ENCODE measurements at places on chromosomes 7 and 10.

GRCh38 chr7:31562002-31562401 lies 48.1 kb downstream of the ITPRID1 start:
- no peak for DNase-seq

DNA sequence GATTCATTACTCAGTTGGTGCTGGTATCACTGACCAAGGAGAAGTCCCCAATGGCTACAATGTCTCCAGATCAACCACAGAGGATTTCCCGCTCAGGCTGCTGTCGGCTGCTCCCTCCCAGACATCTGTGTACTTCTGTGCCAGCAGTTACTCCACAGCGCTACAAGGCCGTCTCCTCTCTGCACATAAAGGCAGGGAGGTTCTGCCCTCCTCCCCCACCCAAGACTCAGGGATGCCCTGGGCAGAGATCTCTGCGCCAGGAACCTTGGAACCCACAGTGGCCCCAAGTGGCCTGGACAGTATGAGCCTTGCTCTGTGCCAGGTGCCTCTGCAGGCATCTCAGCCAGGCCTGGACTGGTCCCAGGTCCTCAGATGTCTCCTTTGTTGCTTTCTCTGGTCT lies 193.4 kb upstream of the PRSS58 start:
- no peak for DNase-seq

GRCh38 chr10:26438534-26439341 lies 597 bp downstream of the APBB1IP start:
- no peak for DNase-seq

GRCh38 chr10:22667093-22667480 lies 47.3 kb downstream of the PIP4K2A start:
- DNase-seq = no peak

GRCh38 chr10:101467286-101467770 lies 113.4 kb downstream of the BTRC start:
- DNase-seq = peak; percentile 40

- no peak for DNase-seq
Observed at GRCh38 chr7:756928-757560, 30.0 kb upstream of the PRKAR1B start.

DNA sequence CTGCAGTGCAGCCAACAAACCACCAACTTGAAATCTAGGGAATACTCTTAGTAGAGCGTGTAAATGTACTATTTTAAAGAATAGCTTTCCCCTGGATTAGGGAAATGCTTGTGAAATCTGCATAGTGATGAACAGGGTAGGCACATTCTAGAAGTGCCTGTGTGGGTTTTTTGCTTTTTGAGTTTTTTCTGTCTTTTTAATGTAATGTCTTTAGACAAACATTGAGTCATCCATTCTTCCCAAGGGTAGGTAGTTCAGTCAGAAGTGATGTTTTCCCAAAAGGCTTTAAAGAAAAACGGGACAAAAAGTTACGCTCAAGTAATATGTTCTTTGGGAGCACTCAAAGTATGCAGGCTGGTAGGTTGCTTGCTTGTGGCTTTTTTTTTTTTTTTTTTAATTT lies 130.0 kb downstream of the AUTS2 start:
- no peak for DNase-seq

GRCh38 chr7:70352088-70352487 lies 753.8 kb downstream of the AUTS2 start:
- DNase-seq = no peak

GRCh38 chr10:100104300-100104699 lies 22.6 kb upstream of the CPN1 start:
- no peak for DNase-seq

GRCh38 chr7:19674266-19674960 lies 34.4 kb downstream of the POLR1F start:
- no peak for DNase-seq

DNA sequence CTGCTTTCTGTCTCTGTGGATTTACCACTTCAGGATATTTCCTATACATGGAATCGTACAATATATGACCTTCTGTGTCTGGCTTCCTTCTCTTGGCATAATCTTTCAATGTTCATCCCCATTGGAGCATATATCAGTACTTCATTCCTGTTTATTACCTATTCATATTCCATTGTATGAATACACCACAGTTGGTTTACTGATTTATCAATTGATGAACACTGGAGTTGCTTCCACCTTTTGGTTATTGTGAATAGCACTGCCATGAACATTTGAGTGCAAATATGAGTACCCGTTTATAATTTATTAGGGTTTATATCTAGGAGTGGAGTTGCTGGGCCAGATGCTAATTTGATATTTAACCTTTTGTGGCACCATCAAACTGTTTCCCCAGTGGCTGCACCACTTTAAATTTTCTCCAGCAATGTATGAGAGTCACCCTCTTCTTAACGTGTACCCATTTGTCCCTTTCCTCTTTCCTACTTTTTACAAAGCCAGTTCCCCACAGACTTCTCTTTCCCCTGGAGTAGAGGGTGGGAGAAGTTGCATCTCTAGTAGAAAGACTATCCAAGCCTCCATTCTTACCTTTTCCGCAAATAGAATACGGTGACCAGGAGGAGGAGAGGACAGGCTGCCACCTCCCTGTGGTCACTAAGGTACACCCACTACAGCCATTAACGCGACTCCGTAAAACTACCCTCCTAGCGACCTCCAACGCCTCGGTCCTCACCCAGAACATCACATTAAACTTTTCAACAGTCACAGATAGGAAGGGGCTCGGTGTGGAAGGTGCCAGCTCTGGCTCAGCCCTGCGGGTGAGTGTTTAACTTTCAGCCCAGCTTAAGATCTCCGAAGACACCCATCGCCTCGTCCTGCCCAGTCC lies 25.6 kb downstream of the SCD start:
- no peak for DNase-seq

GRCh38 chr7:108239501-108240225 lies 109.5 kb upstream of the LAMB4 start:
- DNase-seq = no peak

GRCh38 chr10:10644676-10645385 lies 372.8 kb upstream of the CELF2 start:
- no peak for DNase-seq

DNA sequence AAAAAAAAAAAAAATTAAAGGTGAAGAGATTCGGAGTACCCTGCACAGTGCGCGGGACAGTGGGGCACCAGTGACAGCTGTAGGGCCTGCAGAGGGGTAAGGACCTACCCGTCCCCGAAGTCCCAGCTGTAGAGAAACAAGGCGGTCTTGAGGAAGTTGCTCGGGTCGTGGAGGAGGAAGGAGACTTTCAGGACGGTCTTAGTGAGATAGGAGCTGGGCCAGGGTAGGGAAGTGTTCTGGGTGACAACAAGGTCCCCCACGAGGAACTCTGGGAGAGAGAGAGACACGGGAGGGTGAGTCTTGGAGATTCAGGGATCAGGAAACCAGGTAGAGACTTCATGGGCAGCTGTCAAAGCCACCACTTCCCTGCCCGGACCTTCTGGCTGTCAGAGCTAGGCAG lies 9.7 kb downstream of the TMEM130 start:
- no peak for DNase-seq

GRCh38 chr10:33791272-33791660 lies 456.8 kb upstream of the NRP1 start:
- DNase-seq = peak; percentile 10

DNA sequence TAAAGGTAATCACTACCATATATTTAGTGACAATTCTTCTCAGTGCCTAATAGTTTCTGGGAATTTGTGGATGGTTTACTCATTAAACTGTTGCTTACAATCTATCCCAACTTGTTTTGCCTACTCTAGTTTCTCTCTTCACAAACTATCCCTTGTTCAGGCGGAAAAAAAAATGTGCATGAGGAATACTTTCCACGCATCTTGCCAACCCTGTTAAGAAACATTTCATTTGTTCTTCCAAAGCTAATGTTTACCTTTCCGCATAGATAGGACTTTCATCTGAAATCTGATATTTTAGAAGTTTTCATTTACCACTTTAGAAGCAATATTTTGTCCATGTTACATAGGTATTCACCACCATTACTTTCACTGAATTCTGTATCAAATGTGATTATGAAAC lies 191.9 kb downstream of the MDFIC start:
- no peak for DNase-seq

GRCh38 chr7:27142580-27143022 lies 880 bp downstream of the HOXA5 start:
- DNase-seq = no peak

GRCh38 chr10:71845410-71846405 lies 5.3 kb downstream of the PSAP start:
- no peak for DNase-seq

DNA sequence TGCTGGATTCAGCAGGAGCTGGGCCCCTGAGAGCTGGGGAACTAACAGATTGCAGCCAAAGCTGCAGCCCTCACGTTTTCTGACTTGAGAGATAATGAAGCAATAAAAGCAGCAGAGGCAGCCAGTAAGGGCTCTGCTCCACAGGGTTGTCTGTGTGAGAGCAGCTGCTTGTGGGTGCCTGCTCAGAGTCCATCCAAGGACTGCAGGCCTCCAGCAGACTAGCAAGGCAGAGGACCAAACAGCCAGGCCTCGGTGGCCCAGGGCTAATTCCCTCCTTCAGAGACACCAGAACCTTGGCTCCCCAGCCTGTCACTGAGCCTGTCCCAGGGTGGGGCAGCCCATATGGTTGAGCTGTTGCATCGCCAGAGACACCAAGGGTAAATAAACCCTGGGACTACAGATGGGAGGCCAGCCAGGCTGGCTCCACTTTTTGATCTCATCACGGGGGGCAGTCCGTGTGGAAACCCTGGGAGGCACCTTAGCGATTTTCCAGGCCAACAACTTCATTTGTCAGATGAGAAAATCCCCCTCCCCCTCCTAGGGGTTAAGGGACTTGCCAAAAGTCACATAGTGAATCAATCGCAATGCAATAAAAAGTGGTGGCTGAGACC lies 229.2 kb downstream of the WDR11 start:
- no peak for DNase-seq

DNA sequence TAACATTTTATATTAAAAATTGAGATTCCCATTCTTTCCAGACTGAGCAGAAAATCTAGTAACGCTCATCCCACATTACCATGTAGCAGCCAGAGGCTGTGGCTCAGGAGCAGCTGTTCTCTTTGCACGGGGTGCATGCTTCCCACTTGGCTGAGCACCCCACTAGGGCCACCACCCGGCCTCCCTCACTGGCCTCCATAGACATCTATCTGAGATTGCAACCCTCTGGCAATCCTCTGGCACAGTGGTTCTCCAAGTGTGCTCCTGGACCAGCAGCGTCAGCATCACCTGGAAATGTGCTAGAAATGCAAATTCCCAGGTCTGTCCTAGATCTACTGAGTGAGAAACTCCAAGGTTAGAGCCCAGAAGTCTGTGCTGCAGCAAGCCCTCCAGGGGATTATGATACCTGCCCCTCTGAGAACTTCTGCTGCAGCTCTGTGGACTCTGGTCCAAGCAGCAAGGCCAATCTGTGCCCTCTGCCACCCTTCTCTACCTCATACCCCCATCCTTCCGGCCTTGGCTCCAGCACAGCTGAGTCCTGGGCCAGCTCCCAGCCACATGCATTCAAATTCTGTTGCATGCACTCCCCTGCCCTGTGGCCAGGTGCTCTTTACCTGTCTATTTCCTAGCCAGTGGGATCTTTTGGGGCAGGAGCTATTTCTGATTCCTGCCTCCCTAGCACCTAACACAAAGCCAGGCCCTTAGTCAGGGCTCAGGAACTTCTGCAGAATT lies 301.5 kb downstream of the GRID1 start:
- DNase-seq = no peak

DNA sequence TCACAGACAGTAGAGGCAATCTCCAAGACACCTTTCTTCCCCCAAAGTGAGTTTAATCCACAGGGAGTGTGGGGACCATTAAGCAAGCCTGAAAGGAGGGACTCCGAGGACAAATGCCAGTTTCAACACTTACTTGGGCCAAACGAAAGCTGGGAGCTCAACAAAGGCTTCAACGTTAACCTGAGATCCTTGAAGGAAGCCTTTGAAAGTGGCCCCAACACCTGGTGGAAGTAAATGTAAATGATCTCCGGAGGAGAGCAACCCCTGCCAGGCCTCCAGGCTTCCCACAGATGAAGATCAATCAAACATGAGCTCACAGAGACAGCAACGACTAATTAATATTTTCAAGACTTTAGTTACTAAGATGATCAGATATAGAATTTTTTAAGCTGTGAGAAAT lies 103.8 kb downstream of the PIP4K2A start:
- DNase-seq = no peak
